NCI-H187 (cell line): ENCODE measurements at places on chromosomes 2 and 18.

DNA sequence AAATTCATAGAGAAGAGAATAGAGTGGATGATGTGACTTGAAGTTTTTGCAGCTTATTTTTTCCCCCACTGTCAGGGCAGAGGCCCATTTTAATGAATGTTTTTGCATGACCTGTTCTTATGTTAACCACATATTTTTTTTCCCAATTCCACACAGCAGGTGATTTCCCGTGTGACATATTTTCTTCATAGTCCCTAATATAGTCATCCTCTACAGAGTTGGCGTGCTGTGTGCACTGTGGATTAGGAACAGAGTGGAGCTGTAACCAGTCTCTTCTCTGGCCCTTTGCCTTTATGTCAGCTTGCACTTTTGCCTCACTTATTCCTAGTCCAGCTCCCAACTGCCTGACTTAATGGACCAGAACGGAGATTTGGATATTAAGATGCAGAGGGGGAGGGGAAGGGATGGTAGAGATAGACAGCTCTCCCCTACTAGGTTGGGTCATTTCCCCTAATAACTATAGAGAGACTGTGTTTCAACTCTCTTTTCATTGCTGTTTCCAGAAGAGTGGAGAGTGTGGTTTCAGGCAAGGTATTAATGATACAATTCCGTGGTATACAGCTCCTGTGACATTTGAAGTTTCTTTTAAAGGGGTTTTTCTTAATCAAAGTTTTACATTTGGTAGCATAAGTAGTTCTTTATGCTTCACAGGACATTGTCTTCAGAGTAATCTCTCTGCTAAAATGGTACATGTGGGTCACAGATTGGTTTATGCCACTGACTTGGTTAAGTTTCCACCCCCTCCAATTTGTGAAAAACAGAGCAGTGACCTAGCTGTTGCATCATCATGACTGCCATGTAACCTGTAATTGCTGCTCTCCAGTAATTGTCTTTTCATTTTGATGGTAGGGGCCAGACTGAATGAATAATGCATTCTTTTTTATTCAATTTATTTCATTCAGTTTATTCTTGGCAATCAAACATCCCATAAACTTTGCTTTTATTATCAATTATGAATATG, 161.3 kb downstream of the HAUS1 start:
- DNase-seq, result no peak

DNA sequence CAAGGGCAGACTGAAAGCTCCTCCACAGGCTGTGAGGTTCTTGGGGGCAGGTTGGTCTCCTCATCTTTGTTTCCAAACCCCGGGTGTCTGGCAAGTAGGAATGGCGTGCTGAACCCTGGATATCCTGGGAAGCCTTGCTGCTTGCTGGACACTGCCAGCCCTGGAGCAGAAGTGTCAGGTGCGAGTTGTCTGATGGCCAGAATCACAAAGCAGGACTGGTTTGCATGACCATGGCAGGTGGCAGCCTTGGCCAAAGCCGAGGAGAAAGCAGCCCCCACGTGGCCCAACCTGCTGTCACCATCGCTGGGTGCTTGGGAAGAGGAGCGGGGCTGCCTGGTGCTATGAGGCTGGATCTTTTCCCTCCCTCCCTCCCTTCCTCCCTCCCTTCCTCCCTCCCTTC, 309.5 kb upstream of the HS6ST1 start:
- no peak for DNase-seq

- no peak for DNase-seq
These were observed 6.4 kb upstream of the XDH start for GRCh38 chr2:31420936-31421335.

DNA sequence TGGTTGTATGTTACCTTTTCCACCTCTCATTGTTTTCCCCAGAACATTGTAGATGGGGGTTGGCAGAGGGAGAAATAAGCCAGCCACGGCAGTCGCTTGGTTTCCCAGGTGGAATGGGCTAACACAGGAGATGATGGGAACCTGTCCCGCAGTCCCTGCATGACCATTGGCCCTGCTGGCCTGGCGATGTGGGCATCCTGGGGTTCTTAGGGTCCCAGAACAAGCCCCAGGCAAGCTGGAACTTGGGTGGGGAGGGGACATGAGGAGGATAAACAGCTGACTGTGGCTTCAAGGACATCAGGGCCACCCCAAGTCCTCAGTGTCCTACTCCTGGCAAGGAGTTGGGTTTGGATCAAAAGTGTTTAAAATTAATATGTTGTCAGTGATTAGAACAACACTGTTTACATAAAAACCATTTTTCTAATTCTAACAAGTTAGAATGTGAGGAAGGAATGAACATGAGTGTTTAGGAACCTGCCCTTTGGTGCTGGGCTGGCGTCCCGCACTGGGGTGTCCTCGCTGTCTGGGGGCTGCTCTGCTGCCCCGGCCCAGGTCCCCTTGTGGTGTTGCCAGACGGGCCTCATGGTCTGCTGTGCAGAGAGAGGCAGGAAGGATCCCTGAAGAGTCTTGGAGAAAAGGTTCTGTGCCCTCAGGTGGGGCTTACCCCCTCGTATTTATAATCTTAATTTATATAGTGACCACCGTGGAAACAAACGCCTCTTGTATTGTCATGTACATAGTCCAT, 95.1 kb downstream of the USP40 start:
- no peak for DNase-seq

DNA sequence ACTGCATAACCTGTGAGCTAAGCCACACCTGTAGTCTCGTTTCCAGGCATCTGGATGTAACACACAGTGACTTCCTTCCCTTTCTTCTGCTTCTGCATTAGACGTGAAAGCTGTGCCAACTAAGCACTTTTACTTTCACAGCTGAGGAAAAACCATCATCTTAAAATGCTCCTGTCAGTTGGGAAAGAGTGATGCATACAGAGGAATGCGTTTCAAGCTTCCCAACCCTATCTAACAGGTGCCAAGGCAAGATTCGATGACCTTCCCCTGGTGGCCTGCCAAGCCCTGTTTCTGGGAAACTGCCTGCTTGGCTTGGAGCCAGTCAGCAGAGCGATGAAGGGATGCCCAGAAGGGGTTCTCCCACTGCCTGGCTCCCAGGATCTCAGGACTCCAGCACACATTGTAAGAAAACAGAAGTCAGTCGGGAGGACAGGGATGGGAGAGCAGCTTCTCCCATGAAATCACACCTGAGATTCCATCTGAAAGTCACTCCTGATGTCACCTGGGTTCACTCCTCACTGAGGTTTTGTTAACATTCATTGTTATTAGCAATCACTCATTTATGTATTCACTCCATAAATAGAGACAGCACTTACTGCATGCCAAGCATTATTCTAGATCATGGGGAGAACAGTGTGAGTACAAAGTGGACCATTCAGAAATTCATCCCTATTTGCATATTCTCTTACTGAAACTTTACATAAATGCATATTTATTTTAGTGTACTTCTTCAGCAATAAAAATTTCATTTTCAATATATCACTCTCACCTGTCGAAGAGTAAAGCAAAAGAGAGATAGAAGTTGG, 64.1 kb downstream of the DTNA start:
- DNase-seq, result no peak

GRCh38 chr18:61755555-61755954, 137.3 kb downstream of the RNF152 start:
- no peak for DNase-seq
